ENCODE measurements at places on chromosomes 2 and 18.

DNA sequence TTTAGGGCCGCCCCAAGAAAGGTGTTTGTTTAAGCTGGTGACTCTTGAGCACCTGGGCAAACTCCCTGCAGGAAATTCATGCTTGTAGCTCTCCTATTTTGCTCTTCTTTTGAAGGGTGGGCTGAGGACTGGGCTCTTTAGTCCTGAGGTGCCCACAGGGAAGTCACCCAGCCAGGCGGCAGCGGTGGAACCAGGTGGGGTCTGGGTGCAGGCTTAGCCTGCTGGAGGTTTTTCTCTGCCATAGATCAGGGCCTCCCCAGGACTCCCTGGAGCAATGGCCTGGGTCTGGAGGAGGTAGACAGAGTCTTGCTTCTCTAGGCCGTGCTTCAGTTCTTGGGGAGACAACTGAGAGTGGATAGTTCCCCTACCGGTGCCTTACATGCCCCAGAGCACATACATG, 99.9 kb downstream of the CLIP4 start:
- no peak for DNase-seq

- no peak for DNase-seq
These were observed 12.2 kb upstream of the POU3F3 start for GRCh38 chr2:104841744-104842143.

DNA sequence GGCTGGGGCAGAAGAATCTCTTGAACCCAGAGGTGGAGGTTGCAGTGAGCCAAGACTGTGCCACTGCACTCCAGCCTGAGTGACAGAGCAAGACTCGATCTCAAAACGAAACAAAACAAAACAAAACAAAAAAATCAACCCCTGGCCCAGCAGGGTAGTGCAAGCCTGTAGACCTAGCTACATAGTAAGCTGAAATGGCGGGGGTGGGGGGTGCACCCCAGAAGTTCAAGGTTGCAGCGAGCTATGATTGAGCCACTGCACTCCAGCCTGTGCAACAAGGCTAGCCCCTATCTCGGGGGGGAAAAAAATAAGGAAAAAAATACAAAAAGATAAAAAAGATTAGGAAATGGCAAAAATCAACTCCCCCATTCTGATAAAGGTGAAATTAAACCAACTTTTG, 6.4 kb downstream of the ATL2 start:
- DNase-seq, result no peak

- no peak for DNase-seq
These were observed 167.5 kb downstream of the UBR3 start for GRCh38 chr2:169994752-169995151.

DNA sequence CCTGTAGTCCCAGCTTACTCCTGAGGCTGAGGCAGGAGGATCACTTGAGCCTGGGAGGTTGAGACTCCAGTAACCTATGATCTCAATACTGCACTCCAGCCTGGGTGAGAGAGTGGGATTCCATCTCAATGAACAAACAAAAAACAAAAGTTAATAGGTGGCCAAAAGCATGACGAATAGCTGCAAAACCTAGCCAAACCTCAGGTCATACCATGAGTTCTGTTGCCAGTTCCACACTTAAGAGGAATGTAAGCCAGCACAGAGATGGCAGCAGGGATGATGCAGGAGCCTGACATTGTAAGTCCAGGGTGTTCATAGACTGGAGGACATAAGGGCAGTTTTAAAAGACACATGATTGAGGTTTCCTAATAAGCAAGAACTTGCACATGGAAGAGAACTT, 55.3 kb upstream of the RMDN2 start:
- DNase-seq, result no peak

DNA sequence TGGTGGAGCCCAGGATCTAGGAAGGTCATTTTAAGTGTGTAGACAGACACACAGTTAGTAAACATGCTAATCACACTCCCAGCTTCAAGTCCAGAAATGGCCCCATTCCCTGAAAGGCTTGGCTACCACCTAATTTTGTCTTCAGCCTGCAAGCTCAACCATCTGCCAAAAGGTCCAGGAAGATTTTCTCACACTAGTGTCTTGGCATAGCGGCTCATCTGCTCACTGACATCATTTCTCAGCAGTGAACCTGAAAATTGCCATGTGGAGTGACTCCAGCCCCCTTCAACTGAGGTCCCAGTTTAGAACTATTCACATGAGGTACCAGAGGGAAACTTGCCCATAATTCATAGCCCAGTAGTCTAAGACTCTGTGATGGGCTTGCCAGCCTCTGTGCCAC, 748.9 kb downstream of the LRP1B start:
- no peak for DNase-seq

DNA sequence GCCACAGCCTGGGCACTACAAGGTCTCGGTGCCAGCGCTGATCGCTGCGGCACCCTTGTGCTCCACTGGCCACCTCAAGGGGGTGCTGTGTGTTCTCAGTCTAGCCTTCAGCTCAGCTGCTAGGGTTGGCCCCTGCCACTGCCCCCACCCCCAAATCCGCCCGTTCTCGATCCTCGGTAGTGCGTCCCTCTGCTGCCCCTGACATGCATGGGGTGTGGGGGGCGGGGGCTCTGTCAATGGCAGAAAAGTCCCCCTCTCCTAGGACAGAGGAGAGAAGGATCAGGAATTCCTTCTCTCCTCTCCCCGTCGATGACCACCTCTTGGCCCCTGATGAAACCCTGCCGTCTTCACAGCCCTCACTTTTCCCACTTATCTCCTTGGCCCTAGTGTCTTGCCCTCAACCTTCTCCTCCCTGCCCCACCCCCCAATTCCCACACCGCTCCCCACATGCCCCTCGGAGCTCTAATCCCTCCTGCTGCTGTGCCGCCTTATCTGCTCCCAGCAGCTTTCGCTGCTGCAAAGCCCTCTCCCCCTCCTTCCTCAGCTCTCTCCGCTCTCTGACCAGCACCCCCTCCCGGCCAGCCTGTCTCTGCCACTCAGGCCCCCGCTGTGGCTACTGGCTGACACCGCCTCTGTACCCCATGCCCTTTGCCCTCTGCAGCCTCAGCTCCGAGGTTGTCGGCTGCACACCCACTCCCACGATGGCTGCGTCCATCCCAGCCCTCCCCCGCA, 4.3 kb upstream of the ASIC4 start:
- DNase-seq, result no peak

GRCh38 chr2:138155304-138155703, 191.0 kb downstream of the HNMT start:
- DNase-seq, result no peak

DNA sequence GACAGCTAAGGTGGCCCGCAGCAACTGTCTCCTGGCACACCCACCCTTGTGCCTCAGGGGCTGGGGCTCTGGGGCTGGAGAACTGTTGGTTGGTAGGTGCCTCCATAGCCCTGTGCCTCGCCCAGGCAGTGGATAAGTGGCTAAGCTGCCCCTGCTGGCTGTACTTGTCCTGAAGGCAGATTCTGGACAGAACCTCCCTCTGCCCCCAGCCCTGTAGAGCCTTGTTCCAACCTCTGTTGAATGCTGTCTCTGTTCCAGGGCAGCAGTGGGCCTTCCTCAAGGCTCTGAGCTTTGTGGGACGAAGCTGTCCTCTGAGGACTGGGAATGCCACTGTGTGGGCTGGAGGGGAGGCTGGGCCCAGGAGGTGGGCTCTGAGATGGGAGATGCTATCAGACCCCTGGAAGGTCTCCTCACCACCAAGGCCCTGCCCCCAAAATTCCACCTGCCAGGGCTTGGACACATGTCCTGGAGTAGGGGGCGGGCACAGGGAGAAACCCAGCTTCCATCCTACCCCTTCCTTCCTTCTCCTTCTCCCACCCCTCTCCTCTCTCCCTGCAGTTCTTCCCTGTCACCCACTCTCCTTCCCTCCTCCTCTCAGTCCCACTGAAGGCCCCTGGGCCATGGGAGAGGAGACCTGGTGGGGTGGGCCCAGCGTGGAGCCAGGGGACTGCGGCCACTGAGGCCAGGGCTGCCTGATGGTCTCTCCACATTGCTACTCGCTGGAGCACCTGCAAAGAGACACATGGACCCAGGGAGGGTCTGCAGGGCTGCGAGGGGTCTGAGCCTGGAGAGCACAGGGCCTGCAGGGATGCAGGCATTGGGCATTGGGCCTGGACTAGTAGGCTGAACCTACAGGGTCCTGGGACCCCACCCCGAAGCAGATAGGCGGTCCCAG, 1.7 kb upstream of the PDCD1 start:
- DNase-seq, result no peak

DNA sequence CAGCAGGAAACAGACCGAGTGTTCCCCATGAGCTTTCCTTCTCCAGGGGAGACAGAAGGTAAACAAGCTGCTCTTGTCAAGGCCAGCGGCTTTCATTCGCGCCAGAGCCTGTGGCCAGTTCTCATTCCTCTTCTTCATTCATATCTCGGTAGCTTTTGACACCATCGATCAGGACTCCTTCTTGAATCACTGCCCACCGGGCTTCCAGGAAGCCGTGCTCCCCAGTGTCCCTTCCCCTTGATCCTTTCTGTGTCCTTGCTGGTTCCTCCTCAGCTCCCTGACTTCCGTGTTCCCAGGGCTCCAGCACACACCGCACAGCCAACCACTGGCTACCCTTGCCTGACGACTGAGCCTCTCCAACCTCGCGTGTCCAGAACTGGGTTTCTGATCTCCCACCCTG, 14.1 kb downstream of the SLC66A3 start:
- DNase-seq, result no peak

DNA sequence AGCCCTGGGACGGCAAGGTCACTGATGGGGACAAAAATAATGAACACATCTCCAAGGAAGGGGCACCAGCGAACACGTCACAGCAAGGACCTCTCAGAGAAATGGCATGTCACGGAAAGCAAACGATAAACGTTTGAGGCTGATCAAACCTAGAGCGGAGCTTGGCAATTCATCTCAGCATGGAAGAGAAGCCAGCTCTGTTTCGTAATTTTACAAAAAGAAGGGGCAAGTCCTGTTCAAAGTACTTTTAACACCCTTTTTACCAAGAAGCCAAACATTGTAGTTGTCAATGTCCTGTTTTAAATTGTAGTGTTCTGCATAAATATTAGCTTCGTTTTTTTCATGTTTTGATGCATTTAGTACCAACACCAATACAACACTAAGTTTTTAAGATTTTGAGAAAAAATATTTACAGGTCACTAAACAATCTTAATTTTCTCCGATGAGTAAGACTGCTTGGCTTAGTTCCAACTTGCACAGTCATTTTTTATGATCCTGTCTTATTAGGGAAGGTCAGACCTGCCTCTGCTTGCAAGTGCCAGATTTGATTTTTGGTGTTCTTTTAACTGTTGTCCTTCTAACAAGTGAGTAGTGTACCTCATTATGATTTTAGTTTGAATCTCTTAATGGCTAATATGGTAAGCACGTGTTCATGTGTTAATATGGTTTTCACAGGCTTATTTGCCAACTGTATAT, 818.5 kb upstream of the SALL3 start:
- DNase-seq, result no peak

DNA sequence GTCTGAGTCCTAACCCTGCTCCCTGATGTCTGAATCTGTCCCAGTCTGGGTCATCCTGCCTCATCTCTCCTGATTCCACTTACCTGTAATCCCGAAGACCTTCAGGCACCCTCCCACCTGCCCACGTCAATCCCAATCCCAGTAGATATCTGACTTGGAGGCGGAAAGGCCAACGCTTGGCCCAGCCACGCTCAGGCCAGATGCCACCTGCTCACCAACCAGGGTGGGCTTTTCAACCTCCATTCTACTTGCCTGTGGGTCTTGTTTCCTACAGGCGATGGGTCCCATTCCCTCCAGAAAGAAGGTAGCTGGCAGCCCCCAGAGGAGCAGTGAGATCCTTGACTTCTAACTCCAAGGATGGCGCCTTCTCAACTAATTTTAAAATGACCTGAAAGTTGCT, 59.7 kb downstream of the INPP5D start:
- no peak for DNase-seq

DNA sequence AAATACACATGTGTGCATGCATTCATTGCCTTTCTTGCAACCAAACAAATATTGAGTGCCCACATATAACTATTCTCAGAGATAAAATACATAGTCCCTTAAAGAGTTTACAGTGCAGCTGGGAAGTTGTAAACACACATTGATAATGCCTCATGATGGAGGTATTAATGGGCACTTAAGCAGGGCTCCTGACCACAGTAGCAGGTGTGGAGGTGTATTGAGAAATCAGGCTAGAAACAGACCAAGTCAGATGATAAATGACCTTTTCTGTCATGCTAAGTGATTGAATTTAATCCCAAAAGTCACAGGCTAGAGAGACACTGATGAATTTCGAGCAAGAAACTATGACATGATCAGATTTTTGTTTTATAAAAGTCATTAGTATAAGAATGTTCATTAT, 157.7 kb downstream of the ZNF385B start:
- no peak for DNase-seq

GRCh38 chr18:12377556-12378197, 650 bp upstream of the AFG3L2 start:
- DNase-seq, result no peak
